Type B pancreatic cell (in vitro differentiated cells): ENCODE measurements at places on chromosomes 7 and 10. TPM values are rescaled to one million over a fixed set of nuclear protein-coding genes. Genes with fewer than 3 reads are reported as not detected.

DNA sequence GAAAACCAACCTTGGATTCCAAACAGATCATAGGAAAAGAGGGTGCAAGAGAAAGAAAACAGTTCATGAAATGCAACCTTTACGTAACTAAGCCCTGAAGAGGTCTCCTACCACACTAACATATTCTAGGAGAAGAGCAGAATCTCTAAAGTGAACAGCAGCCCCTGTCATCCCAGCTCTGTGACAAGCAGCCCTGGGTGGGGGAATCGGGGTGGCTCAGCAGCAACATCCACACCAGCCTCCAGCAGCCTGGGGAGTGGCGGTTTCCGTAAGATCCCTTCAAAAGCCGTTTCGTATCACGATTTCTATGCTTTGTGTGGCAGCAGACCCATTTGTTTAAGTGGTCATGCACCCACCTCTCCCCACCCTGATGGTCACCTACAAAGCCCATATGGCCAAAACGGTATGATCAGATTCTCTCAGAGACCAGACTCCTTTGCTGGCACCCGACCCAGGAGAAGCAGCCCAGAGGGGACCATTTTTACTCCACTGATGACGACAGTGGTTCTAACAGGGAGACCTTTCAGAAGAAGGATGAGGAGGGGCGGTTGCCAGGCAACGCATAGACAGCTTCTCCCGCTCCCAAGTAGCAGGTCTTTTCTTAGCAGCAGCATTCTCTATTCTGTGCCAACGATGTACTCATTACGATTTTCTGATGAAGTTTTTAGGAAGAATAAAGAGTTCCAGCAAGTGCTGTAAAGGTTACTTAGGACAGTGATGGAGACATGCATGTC lies 300.6 kb downstream of the DNAJB6 start:
- H3K4me3 ChIP-seq: no peak overlapping the region
- DNase-seq: no peak
- no peaks in the 10 kb centered on the region for H3K4me1 ChIP-seq

The C10orf143 gene
- 1.8 and 3.0 TPM in 2 replicates for total RNA-seq

The NOD1 gene
- total RNA-seq: 10.9 and 11.4 TPM in 2 replicates

DNA sequence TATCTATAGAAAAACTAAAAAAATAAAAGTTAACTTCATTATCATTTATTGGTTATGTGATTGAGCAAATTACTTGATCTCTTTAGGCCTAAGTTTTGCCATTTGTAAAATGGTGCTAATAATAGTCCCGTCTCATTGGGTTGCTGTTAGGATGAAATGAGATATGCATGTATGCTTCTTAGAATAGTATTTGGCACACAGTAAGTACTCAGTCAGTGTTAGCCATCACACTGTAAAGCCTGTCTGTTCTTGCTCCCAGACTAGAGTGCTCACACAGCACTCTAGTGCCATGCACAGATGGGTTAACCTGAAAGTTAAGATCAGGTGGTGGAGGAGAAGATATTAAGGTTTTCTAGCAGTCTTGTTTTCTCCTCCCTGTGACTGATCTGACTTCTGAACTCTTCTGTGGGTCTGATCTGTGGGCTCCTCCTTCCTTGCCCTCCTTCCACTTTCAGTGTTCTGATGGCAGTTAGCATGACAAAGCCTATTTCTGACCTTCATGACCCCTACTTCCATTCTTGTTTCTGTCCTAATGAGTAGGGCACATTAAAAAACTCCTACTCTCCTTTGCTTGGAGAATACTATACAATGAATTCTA lies 167.5 kb downstream of the RNLS start:
- no peak overlapping the region for H3K4me3 ChIP-seq
- no peaks in the 10 kb centered on the region for H3K27me3 ChIP-seq
- peaks cover 18% of the 10 kb centered on the region for H3K4me1 ChIP-seq
- H3K36me3 ChIP-seq: no peaks in the 10 kb centered on the region
- DNase-seq: no peak
- H3K27ac ChIP-seq: no peak overlapping the region

The RSU1 gene
- 37.3 and 43.8 TPM in 2 replicates for total RNA-seq

The RELN gene
- total RNA-seq: 17.5 and 23.0 TPM in 2 replicates
